ENCODE measurements at places on chromosomes 3 and 15. TPM values are rescaled to one million over a fixed set of nuclear protein-coding genes. Genes with fewer than 3 reads are reported as not detected.

Gene SNTN
- total RNA-seq: not detected

GRCh38 chr15:29098652-29099051, 171.0 kb downstream of the NSMCE3 start:
- DNase-seq: no peak

DNA sequence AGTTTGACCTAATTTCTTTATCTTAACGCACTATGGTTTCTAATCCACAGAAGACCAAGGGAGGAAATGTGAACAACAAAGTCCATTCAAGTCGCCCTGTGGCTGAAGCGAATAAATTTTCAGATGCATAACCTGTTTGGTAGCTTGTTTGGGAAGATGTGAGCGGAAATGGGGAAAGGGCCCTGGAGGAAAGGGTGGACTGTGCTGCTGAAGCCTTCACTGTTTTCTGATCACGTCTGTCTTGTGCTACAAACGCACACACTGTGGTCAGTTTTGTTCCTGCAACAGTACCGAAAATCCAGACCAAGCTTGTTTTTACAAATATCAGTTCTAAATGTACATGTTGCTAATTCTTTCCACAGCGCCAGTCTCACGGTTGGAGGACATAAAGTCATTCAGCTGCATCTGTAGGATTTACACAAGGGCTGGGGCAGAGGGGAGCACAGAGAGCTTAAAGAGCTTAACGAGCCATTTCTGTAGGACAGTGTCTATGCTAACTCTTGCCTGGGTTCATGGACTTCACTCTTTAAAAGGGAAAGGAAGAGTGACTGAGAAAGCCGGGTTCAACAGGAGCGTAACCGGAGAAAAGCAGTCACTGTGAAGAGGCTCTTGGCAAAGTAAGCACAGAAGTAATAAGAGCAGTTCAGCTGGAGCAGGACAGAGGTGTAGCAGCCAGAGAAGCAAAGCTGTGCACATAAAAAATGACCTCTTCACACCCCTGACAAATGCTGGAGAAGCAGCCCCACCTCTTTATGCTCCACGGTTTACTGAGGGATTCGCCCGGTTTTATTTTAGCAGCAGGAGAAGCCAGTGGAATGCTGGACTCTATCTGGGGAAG, 66.6 kb downstream of the USF3 start:
- DNase-seq: peak; percentile 8

Gene BBX
- 63.7 TPM for total RNA-seq

Gene HYAL1
- total RNA-seq: 34.3 TPM

GRCh38 chr3:28564211-28564610, 215.6 kb upstream of the AZI2 start:
- DNase-seq: no peak

DNA sequence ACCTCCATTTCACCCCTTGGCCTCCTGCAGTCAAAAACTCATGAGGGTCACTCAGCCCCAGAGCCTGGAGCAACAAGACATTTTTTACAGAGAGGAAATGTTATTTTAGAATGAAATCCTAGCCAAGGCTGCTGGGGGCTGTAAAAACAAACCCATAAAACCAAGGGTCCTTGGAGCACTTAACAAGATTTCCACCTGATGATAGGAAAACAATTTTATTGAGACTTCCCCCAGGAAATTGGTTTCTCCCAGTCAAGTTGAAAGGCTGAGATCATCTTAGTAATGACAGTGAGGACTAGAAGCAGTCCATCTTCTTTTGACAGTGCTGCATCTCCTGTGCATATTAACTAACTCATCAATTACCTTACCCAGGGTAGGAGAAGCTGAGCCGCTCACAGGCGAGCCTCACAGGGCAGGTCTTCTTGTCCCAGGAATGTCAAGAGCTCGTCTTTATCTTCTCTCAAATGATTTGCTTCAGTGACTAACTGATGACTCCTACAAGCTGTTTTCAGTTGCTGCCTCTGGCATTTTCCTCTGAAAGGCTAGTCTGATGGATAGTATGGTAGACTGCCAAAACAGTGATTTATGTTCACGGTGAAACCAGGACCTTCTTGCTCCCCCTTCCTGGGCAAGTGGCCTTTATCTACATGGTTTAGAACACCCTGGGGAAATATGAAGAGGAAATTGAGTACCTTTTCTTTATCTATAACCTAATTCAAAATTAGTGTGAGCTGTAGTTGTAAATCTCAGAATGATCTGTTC, 34.6 kb upstream of the AEN start:
- no peak for DNase-seq

- DNase-seq: peak; percentile 84
These were observed 19.5 kb downstream of the PPCDC start for GRCh38 chr15:75042730-75043508.

GRCh38 chr3:55167586-55168317, 239.9 kb upstream of the LRTM1 start:
- no peak for DNase-seq

DNA sequence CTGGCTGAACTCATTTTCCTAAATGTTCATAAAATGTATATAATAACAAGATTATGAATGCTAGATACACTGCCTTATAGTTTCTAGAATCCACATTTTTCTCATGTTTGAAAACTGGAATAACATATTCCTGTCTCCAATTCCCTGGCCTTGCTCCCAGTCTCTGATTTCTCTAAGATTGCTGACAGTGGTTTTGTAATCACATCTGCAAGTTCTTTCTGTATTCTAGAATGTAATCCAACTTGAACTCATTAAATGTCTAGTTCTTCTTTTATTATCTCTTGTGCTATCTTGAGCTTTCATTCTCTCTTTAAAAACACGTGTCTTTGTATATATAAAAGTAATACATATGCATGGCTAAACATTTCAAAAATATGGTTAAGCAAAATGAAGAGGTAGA, 215.2 kb upstream of the ADAMTS9 start:
- no peak for DNase-seq

GRCh38 chr15:76953913-76954312, 22.4 kb downstream of the RCN2 start:
- DNase-seq: no peak

DNA sequence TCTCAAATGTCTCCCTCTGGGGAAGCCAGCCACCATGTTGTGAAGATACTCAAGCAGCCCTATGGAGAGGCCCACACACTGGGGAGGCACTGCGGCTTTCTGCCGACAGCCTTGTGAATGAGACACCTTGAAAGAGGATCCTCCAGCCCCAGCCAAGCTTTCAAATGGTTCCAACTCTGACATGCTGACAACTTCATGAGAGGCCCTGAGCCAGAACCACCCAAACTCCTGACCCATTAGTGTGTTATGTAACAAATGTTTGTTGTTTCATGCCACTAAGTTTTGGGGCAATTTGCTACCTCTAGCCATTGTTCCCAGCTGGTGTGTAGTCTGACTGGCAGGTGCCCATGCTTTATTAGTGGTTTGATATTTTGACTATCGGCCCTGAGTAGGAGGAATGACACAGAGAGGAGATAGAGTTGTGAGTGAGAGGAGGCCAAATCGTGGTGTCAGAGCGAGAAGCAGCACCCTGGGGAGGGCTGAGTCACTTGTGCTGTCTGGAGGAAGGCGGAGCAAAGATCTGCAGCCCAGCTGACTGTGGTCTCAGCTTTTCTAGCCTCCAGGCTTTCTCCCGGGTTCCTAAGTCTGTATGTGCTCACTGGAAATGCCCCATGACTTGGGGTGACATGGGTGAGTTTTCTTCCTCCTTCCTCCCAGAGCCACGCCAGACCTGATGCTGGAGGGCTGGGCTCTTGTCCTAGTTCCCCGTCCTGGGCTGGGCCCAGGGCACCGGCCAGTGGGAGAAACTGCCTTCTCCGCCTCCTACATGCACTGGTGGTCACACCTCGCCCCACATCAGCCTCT, 56.7 kb upstream of the BLM start:
- peak; percentile 62 for DNase-seq

Gene TRPM7
- total RNA-seq: 58.3 TPM

Measured in hepatocyte (in vitro differentiated cells).